ENCODE measurements at places on chromosomes 7 and 10. TPM values are rescaled to one million over a fixed set of nuclear protein-coding genes. Genes with fewer than 3 reads are reported as not detected.

DNA sequence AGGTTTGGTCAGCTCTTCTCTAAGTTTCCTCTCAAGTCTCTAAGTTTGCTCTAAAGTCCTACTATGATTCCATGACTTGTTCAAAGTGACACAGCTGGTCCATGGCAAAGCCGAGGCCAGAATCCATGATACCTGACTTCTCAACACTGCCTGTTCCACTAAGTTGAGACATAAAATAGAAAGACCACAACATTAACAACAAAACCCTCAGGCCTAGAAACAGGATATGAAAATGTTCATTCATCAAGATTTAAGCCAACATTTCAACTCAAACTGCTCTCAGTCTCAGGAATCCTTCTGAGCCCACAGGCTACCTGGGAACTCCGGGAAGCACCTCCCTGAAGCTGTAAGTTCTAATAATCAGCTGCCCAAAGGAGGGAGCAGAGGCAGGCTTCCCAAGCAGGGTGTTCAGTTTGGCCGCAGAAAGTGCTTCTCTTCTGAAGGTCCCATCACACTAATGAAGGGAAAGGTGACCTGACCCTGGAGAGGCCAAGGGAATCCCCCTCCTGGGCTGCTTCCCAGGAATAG is 62.9 kb downstream of the STK17A start:
- peaks cover 53% of the 10 kb centered on the region for H3K4me1 ChIP-seq
- H3K36me3 ChIP-seq, result peaks cover 20% of the 10 kb centered on the region
- H3K27me3 ChIP-seq, result no peaks in the 10 kb centered on the region

- no peak overlapping the region for H3K27ac ChIP-seq
- H3K4me3 ChIP-seq, result no peak overlapping the region
- no peaks in the 10 kb centered on the region for H3K36me3 ChIP-seq
- H3K4me1 ChIP-seq, result no peaks in the 10 kb centered on the region
- peaks cover 2% of the 10 kb centered on the region for H3K27me3 ChIP-seq
These were observed 1002.3 kb upstream of the KCND2 start for GRCh38 chr7:119270644-119271043.

DNA sequence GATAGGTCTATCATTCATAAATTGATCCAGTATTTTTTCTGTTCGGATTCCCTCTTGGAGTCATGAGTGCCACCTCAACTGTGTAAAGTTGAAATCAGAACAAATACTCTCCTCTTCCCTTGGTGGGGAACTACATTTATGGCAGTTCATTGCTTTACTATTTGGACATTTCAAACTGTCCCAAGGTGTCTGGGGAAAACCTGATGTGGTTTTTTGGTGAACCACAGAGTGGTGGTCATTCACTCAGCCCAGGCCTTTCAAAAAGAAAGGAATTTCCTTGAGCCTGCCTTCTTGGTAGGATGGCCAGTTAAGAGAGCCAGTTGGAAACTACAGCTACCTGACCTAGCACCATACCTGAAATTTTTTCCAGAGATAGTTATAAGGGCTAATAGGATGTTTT is 59.0 kb downstream of the ABCB1 start:
- H3K4me3 ChIP-seq, result no peak overlapping the region
- no peaks in the 10 kb centered on the region for H3K4me1 ChIP-seq
- no peak for DNase-seq
- H3K36me3 ChIP-seq, result no peaks in the 10 kb centered on the region
- H3K27ac ChIP-seq, result no peak overlapping the region
- H3K27me3 ChIP-seq, result no peaks in the 10 kb centered on the region

GRCh38 chr7:104388222-104388621 is 59.8 kb downstream of the LHFPL3 start:
- H3K27ac ChIP-seq, result no peak overlapping the region
- no peak overlapping the region for H3K4me3 ChIP-seq
- H3K4me1 ChIP-seq, result no peaks in the 10 kb centered on the region
- no peaks in the 10 kb centered on the region for H3K27me3 ChIP-seq

DNA sequence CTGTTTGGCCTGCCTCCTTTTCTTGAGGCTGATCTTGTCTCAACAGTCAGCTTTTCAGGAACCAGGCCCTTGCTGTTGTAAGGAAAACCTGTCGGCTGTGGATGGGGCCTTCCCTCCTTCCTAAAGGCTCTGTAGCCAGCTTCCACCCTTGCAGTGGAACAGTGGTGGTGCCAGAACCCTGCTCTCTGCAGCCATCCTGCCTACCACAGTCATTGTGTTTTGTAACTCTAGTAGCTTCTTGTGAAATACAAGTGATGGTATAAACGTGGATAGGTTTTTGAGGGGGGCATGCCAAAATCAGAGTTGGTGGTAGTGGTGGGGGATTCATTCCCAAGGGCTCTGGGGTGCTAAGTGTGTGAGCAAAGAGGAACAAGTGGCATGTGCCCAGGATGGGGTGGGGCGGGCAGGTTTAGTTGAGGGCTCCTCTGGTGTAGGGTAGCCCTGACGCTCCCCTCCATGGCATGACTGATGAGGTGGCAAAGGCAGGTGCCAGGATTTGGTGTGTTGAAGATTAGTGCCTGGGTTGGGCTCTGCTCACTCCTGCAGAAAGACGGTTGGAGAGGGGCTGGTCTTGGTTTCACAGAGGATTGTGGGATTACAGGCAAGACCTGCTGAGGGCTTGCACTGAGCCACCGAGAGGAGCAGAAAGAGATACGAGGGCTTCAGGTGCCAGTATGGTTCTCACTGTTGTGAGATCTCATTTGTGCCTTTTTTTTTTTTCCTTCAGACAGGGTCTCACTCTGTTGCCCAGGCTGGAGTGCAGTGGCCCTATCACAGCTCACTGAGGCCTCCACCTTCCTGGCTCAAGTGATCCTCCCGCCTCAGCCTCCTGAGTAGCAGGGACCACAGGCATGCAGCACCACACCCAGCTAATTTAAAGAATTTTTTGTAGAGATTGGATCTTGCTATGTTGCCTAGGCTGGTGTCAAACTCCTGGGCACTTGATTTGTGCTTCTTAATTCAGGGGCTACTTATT is 7.4 kb downstream of the TSPAN14 start:
- no peaks in the 10 kb centered on the region for H3K36me3 ChIP-seq
- peak overlapping the region; percentile 68 for H3K27ac ChIP-seq

DNA sequence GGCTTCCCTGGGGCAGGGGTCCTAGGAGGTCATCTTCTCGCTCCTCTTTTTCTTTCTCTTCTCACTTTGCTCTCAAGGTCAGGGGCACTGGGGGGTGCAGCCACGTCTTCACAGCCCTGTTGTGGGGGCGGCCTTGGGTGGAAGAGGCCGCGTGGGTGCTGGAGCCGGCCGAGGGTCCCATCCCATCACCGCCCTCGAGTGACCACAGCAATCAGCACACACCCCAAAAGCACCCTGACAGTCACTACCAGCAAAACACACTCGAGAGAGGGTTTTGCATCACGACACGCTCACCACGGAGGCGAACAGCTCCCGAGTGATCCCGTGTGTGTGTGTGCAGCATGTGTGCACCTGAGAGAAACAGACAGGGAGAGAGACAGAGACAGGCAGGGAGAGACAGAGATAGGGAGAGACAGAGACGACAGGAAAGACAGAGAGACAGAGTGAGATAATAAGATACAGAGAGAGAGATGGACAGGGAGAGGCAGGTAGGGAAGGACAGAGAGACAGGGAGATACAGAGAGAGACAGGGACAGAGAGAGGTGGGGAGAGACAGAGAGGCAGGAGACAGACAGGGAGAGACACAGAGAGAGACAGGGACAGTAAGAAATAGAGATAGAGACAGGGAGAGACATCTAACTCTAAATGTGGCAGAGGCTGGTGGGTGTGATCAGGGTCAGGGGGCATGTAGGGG is 100.9 kb downstream of the WDR37 start:
- H3K27me3 ChIP-seq, result no peaks in the 10 kb centered on the region
- H3K4me3 ChIP-seq, result no peak overlapping the region
- H3K4me1 ChIP-seq, result no peaks in the 10 kb centered on the region
- no peaks in the 10 kb centered on the region for H3K36me3 ChIP-seq

DNA sequence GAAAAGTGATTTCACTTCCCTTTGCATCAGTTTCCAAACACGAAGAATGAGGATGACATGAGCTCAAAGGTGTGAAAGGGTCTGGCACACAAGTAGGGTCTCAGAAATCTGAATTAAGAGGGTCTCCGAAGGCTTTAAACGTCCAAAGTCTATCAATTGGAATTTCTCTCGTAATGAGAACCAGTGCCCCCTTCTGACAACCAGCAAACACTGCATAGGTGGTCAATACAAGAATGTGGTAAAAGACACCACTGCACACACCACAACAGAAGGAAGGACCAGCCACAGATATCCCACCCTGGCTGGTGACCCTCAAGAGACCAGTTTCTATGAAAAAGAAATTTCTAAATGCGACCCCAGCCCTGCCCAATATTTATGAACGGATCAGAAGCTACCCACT is 78.1 kb downstream of the CALN1 start:
- H3K36me3 ChIP-seq, result no peaks in the 10 kb centered on the region
- peaks cover 62% of the 10 kb centered on the region for H3K27me3 ChIP-seq
- H3K4me3 ChIP-seq, result no peak overlapping the region
- DNase-seq, result no peak
- no peak overlapping the region for H3K27ac ChIP-seq

DNA sequence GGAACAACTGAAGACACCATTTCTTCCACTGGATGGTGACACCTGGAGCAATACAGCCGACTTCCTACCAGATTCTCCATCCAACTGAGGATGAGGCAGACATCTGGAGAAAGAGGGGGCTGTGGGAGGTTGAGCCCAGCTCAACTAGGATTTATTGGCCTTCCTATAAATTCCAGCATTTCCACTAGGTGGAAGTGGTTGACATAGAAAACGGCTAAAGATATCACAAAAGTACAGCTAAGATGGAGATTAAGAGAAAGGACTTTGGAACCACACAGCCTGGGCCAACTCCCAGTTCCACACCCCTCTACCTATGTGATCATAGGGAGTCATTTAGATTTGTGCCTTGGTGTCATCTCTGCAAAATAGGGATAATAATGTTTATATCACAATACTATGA is 61.3 kb upstream of the CAV2 start:
- H3K36me3 ChIP-seq, result no peaks in the 10 kb centered on the region
- H3K27me3 ChIP-seq, result no peaks in the 10 kb centered on the region
- peak overlapping the region; percentile 83 for H3K27ac ChIP-seq
- peaks cover 24% of the 10 kb centered on the region for H3K4me1 ChIP-seq

DNA sequence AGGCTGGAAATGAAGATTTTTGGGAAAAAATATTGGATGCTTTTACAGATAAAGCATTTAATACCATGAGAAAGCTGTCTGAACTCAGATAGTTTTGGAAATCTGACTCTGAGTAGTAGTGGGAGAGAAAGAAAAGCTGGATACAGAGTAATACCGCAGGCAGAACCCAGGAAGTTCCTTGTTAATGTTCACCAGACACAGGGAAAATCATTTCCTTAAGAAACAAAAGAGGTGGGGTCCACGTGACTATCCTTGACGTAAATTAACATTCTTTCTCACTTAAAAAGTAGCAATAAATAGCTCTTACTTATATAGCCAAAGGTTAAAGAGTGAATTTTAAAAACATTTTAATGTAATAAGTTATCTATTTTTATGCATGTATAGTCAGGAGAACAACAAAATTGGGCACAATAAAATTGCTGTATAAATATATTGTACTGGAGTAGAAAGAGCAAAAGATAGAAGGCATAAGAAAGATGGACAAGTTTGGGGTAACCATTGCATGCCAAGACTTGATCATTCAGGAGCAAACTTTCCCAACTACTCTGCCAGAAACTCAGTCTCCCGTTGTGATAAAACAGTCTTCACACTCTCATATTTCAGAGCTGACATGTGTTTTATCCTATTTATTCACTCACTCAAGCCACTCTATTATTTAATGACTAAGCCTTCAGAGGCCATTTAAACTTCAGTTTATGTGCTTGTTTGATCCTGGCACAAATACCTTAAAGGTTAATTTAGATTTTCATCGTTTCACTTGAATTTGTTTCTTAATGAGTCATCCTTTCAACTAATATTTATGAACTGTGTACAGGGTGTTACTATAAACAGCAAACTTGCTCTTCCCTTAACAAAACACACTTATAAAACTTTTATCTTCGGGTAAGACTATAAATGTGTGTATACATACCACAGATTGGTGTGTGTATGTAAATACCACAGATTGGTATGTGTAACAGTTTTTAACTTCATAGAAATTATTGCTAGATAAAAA is 143.1 kb downstream of the GNAI1 start:
- no peaks in the 10 kb centered on the region for H3K36me3 ChIP-seq
- H3K4me3 ChIP-seq, result no peak overlapping the region
- no peak for DNase-seq
- peaks cover 37% of the 10 kb centered on the region for H3K4me1 ChIP-seq
- no peaks in the 10 kb centered on the region for H3K27me3 ChIP-seq
- H3K27ac ChIP-seq, result peak overlapping the region; percentile 75

GRCh38 chr7:122602800-122603199 is 96.1 kb downstream of the RNF133 start:
- no peaks in the 10 kb centered on the region for H3K4me1 ChIP-seq
- H3K36me3 ChIP-seq, result no peaks in the 10 kb centered on the region
- H3K27me3 ChIP-seq, result no peaks in the 10 kb centered on the region
- no peak overlapping the region for H3K4me3 ChIP-seq
- DNase-seq, result no peak

DNA sequence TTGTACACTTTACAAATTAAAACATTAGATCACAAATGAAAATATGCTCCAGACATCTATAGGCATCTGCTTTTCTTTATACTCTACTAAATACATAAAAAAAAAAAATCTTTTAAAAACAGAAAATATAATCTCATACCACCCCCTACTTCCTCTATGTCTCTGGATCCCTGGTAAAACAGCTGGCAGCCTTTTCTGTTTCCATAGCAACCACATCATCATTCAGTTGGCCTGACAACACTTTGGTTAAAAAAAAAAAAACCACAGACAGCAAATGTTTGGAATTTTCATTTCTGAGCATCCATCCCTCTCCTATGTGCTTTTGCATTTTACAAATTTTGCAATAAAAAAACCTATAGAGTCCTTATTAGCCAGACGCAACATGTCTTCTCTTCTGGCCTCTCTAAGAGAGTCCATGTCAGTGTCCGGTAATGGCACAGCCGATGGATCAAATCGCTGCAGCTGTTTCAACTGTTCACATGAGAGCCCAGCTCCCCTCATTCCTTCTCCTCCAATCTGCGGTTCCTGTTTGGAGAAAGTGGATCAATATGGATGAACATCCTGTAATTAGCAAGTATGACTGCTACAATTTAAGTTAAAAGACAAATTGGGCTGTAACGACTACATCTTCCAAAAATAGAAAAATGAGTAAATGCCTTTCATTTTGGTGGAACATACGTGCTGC is 105.6 kb downstream of the NSUN6 start:
- no peak overlapping the region for H3K4me3 ChIP-seq
- no peaks in the 10 kb centered on the region for H3K27me3 ChIP-seq
- H3K27ac ChIP-seq, result no peak overlapping the region
- DNase-seq, result no peak

The POR gene
- 195 TPM for total RNA-seq

The UTF1 gene
- not detected for total RNA-seq

The ADAM22 gene
- 0.81 TPM for total RNA-seq

The TMEM270 gene
- not detected for total RNA-seq

The MSMB gene
- total RNA-seq, result not detected

Data from heart left ventricle (tissue), 16 donors.